HTR-8/SVneo (cell line): ENCODE measurements at places on chromosomes 3 and 15.

GRCh38 chr3:78497021-78497420 lies 1270.8 kb downstream of the ROBO1 start:
- DNase-seq, result no peak

- peak; percentile 25 for DNase-seq
Observed at GRCh38 chr15:36737430-36737891, 158.0 kb downstream of the CDIN1 start.

DNA sequence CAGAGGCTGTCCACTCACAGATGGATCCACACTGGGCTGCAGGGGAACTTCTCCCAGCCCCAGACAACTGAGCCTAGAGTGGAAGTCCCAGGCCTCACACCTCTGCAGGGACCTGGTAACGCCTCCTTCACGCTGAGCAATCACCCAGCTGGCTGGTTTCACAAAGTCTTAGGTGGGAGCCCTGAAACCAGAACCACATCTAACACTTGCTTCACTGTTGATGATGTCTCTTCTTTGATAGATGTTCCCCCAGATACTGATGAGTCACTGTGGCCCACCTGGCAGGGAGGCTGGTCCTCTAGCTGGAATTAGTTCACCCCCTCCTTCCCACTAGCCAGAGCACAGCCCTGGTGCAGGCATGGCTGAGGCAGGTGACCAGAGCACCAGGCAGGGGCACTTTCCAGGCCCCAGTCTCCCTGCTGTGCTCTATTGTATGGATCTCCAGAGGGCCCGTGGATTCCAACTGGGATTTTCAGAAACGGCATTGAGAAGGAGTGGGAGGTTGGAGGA lies 33.5 kb downstream of the MYL3 start:
- DNase-seq, result no peak

DNA sequence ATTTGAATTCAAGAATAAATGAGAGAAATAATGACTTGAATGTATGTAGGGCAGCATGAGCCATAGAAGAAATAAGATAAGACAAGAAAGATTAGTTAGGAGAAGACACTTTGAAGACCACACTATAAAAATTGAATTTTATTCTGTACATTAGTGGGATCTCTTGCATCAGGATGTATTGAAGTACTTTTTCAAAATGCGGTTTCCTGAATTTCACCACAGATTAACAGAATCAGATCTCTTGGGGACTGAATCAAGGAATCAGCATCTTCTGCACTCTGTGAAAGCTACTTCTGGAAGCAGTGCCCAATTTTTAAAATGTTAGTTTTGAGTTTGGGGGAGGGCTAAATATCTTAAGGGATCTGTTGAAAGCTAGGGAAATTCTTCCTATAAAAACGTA lies 763.9 kb upstream of the GOLIM4 start:
- no peak for DNase-seq

DNA sequence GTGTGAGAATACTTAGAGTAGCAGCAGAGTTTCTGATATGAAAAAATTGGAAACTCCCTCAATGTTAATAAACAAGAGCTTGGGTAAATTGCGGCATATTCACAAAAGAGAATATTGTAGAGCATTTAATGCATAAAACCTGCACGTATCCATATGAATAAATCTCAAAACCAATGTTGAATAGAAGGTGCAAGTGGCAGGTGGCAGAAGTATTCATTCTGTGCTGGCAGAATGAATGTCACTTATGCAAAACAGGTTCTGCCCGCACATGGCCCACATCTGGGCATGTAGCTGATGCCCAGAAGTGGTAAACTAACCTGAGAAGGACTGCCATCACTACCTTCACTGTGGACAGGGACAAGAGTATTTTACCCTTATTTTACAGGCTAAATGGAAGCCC lies 14.1 kb upstream of the PRSS50 start:
- DNase-seq, result no peak

DNA sequence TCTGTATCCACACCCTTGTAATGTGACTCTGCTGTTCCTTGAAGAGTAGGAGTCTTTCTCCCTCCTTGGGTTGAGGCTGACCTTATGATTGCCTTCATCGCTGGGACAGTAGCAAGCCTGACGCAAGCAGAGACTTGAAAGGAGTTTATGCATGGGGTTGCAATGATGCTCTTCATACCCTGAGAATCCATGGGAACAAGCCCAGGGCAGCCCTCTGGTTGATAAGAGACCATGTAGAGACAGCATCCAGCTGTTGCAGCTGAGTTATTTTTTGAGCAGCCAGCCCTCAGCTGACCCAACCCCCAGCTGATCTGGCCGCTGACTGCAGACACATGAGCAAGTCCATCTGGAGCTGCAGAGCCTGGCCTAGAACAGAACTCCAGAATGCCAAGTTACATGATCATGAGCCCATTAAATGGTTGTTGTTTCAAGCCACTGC lies 60.6 kb upstream of the ARNT2 start:
- no peak for DNase-seq

DNA sequence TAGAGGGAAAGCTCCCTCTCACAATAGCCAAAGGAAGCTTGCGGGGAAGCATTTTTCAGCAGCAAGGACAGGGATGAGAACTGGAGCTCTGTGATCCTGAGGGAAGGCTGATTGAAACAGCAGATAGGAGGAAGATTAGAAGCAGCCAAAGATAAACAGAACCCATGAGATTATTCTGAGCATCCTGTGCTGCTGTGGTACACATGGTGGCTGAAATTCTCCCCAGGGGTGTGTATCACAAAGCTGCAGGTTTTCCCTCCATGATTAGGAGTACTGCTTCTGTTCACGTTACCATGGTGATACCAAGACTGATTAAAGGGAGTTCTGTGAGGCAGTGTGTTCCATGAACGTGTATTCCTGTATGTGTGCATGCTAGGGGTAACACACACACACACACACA lies 30.3 kb upstream of the PSMD6 start:
- no peak for DNase-seq

DNA sequence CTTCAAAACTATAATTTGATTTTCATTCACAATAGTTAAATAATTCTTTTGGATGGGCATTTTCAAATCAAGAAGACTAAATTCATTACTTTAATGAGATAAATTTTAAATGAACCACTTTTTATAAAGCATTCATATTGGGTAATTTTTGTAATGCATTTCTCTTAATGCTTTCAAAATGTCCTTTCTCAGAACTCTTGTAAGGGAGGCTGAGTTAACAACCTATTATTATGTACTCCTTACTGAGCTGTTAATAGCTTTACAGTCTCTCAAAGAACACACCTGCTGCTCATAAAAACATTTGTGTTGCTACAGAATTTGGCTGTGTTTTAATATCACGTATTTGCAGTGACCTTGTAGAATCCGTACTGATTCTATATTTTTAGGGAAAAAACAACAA lies 334.0 kb upstream of the ARL6 start:
- no peak for DNase-seq

DNA sequence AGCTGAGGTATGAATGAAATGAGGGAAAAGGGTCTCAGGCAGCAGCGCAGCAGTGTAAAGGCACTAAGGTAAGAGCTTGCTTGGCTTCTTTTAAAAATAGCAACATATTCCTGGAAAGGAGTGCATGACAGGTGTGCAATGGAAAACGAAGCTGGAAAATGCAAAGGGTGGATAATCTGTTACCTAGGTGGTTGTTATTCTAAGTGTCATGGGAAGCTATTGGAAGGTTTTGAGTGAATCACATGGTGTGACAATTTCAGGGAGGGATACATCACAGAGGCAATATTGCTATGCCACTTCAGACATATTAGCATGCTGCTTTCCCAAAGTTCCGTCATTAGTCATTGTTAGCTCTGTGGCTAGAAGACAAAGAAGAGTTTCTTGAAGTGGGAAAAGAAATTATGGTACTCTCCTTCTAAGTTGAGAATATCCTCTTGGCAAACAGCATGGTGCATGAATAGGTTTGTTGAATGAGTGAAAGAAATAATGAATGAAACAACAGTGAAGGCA lies 28.7 kb upstream of the TMEM45A start:
- no peak for DNase-seq

GRCh38 chr3:179272385-179272784 lies 21.5 kb upstream of the KCNMB3 start:
- DNase-seq, result peak; percentile 27

- DNase-seq, result no peak
Observed at GRCh38 chr3:141100531-141101320, 49.6 kb downstream of the SPSB4 start.

DNA sequence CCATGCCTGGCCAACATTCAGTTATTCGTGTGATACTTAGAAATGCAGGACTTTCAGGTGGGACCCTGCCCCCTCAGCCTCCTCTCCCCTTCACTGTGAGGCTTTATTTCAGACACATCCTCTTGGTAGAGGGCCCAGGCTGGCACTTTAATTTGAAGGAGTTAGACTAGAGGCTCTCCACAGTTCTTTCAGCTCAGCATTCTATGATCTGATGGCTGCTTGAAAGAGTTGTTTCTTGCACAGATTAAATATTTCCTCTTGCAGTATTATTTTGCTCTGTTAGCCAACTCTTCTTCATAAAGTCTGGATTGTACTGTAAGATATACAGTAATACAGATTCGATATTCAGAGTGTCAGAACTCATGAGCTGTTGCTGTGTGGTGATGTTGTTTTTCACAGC lies 35.1 kb downstream of the CTDSPL start:
- no peak for DNase-seq

DNA sequence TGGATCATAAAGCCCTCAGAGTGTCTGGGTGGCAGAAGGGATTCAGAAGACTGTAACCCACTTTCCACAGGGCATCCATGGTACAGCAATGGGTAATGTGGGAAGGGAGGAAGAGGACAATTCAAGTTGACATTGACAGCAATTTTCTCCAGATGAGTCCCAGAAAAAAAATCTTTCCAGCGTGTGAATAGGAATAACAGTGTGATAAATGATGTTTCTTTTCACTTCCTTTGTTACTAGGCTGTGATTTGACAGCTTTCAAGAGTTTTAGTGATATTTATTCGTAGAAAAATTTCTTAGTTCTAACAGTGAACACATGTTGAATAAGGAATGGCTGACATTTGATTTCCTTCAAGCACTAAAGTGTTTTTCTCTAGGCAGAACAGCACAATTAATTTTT lies 186.4 kb downstream of the CADPS start:
- DNase-seq, result no peak

DNA sequence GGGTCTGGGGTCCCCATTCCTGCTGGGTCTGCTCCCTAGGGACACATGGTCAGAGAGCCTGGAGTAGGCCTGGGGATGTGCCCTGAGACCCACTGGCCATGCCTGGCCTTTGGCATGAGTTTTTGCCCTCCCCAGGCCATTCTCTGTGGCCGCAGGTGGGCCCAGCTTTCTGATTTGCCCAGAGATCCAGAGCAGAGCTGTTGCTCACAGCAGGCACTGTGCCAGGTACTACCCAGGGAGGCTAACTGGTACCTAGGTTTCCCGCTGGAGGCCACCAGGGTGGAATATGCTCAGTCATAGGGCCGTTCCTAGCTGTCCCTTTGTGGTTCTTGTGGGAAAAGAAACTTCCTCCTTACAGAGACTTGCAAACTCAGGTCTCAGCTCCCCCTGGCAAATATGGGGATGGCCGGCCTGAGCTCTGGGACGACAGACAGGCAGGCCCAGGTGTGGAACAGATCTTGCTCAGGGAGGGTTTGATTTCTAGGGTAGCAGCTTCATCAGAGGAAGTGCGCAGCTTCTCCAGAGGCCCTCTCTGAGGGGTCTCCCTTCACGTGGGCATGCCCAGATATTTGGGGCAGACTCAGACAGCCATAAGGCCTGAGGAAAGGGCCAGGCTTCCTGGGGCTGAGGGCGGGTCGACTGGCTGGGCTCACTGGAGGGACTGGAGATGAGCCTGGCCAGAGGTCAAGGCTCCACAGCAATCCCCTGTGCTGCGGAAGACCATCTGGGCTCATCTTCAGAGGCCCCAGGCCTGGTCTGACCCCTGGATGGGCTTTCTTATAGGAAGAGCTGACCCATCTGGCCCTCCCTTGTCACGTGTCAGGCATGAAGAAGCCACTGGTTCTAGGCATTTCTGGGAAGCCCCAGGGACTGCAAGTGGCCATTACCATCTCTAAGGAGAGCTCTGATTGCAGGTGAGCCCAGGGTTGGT lies 28.0 kb downstream of the ACAA1 start:
- no peak for DNase-seq

DNA sequence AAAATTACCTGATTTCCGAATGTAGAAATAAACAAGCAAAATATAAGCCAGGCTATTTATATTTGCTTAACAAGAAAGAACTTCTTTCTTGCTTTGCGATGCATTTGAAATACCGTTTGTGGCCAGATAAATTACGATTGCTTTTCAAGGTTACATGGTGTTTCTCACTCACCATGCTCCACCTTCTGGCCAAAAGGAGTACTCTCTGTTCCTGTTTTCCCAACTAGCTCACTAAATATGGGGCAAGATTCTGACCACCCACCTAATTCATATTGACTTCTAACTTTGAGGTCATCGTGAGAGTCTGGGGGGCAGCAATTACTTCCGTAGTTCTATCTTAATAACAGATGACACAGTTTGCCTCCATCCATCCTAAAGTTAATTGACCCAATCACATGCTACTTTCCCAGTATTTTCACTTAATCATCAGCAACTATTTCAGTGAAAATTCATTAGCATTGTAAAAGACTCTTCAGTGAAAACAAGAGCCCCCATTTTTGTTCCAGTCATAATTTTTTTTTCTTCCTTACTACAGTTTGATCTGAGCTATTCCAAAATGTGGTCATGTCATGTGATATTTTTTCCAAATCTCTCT lies 25.9 kb downstream of the ACP3 start:
- DNase-seq, result peak; percentile 48

GRCh38 chr15:91338766-91339165 lies 238.7 kb downstream of the SV2B start:
- DNase-seq, result no peak

DNA sequence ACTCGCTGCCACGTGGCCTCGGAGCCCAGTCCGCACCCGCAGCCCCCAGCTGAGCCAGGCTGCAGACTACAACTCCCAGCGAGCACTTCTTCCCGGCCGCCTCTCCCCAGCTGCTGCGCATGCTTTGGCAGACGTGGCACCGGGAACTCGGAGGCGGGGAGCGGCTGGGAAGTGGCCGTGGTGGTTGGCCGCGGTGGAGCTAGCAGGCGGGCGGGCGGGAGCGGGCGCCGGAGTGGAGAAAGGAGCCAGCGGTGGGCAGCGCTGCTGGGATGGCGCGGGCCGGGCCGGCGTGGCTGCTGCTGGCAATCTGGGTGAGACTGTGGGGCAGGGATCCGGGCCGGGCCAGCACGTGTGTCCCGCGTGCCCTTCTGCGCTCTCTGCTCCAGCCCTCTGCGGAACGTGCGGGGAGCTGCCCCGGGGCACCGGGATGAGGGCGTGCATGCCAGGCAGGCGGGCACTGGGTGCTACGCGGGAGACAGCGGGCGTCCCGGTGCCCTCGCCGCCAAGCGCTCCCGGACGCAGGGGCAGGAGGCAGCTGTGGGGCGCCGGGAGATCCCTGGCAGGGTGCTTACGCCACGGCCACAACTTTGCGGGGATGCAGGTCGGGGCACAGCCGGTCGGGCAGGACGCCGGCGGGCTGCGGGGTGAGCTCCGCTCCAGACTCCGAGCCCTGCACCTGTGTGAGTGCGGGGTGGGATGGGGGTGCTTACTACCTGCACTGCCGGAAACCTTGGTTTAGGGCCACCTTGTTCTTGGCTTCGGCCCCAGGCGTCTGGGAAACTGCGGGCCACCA lies at the start of gene PDIA5:
Gene PDIA5, plus strand, starts transcription at position 130 of the 793 bp plus-strand sequence. Its CDS starts 140 bp downstream, at position 270.
- peak; percentile 95 for DNase-seq

DNA sequence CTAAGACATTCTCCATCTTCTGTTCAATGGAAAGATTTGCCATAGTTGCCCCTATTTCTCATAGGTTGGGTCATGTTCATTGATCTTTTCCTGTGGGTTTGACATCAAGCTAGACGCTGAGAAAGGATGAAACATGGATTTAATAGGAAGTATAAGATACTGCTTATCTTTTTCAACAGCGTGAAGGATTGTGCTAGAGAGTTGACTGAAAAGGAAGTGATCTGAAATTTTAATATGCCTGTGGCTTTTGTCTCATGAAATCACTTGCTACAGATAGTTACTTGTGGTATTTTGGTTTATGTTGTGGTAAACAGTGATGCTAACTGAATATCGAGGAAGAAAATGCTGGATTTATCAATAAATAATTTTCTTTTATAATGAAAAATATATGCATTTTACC lies 442.9 kb downstream of the EDEM1 start:
- DNase-seq, result no peak
